B cell (primary cell): ENCODE measurements at places on chromosomes 1 and 21. TPM values are rescaled to one million over a fixed set of nuclear protein-coding genes. Genes with fewer than 3 reads are reported as not detected.

Gene RNU1-2
- 4,377 and 4,541 TPM in 2 replicates for total RNA-seq

Gene COL9A2
- 14.8 and 14.9 TPM in 2 replicates for total RNA-seq

Gene OR6Y1
- not detected in 2 replicates for total RNA-seq

Gene SLC41A1
- 24.2 and 24.7 TPM in 2 replicates for total RNA-seq

Gene ARMH1
- total RNA-seq, result 10.2 and 11.4 TPM in 2 replicates

Gene ASCL5
- total RNA-seq, result not detected in 2 replicates

Gene CRYAA
- not detected in 2 replicates for total RNA-seq

Gene S100A16
- not detected in 2 replicates for total RNA-seq

Gene SERINC2
- 0.32 and 1.4 TPM in 2 replicates for total RNA-seq

Gene LRRC71
- total RNA-seq, result not detected in 2 replicates

Gene KRTAP10-10
- not detected in 2 replicates for total RNA-seq

Gene RGS16
- 3.1 and 3.3 TPM in 2 replicates for total RNA-seq

Gene MCOLN3
- total RNA-seq, result 0.10 TPM in 1 of 2 replicates, not detected in the other

DNA sequence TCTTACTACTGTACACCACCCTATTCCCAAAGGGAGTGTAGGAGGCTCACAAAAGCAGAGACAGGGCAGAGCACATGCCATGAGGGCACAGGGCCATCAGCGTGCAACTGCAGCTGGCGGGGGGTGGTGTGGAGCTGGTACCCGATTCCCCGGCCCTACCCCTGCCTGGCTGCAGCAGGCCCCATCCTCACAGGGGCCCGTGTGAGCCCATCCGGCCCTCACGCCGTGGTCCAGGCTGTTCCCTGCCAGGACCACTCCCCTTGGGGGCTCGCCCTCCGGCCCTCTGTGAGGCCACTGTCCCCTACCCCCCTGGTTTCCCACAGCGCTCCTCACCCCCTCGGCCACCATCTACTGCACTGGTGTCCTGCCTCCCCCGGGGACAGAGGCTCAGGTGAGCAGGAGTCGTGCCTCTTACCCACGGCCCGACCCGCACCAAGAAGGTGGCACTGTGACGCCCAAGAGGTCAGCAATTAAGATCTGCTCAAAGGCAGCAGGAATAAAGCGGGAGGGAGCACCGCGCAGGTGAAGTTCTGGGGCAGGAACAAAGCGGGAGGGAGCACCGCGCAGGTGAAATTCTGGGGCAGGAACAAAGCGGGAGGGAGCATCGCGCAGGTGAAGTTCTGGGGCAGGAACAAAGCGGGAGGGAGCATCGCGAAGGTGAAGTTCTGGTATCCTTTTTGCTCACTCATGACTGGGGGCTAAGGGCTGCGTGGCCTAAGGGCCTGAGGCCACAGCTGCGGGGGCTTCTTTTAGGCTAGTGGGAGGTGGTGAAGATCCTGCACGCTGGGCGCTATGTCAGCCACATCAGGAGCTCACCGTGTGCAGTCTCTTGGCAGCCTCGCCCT is 3.9 kb downstream of the POFUT2 start:
- no peak overlapping the region for H3K4me3 ChIP-seq
- no peak for DNase-seq
- no peaks in the 10 kb centered on the region for H3K27me3 ChIP-seq
- peaks cover 4% of the 10 kb centered on the region for H3K4me1 ChIP-seq

DNA sequence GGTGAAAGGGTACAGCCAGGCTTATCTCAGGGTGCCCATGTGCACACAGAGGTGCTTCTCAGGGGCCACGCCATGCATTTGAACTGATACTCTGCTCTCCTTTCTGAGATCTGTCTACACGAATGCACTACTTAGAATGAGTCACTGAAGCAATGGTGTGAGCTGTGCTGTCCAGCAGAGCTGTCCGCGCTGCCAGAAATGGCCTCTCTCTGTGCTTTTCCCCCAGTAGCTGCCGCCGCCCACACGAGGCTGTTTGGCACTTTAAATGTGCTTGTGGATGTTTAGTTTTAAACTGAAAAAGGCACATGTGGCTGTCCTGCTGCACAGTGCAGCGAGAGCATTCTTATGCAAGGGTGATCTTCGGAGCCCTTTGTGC is 87.1 kb upstream of the COL6A1 start:
- DNase-seq, result no peak
- no peaks in the 10 kb centered on the region for H3K27me3 ChIP-seq
- no peak overlapping the region for H3K4me3 ChIP-seq
- peaks cover 16% of the 10 kb centered on the region for H3K4me1 ChIP-seq
- no peak overlapping the region for H3K27ac ChIP-seq

- no peaks in the 10 kb centered on the region for H3K4me1 ChIP-seq
- no peak overlapping the region for H3K27ac ChIP-seq
- no peaks in the 10 kb centered on the region for H3K27me3 ChIP-seq
- H3K36me3 ChIP-seq, result no peaks in the 10 kb centered on the region
These were observed 206.8 kb downstream of the LYPLAL1 start for GRCh38 chr1:219380463-219380862.

GRCh38 chr1:172143384-172144055 is 277.0 kb upstream of the C1orf105 start:
- no peak for DNase-seq
- no peaks in the 10 kb centered on the region for H3K27me3 ChIP-seq
- H3K27ac ChIP-seq, result no peak overlapping the region
- H3K4me1 ChIP-seq, result no peaks in the 10 kb centered on the region

- no peak for DNase-seq
- no peaks in the 10 kb centered on the region for H3K27me3 ChIP-seq
- no peaks in the 10 kb centered on the region for H3K36me3 ChIP-seq
- H3K4me3 ChIP-seq, result no peak overlapping the region
These were observed 29.9 kb upstream of the SLC44A3 start for GRCh38 chr1:94790246-94790645.

DNA sequence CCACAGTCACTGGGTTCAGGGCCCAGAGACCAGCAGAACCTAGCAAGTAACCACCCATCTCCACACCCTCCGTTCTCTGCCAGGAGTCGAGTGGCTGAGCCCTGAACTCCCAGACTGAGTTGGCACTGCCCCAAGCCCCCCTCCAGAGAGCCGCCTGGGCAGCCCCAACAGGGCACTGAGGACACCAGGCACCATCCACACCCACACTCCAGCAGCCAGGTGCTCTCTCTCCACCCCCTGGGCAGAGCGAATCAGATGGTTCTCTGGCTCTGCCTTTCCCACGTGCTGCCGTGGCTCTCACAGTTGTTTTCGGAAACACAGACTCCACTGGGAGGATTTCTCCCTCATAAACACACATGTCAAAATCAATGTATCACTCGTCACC is 13.6 kb downstream of the WDR4 start:
- H3K4me3 ChIP-seq, result no peak overlapping the region
- DNase-seq, result no peak
- no peaks in the 10 kb centered on the region for H3K27me3 ChIP-seq
- H3K27ac ChIP-seq, result no peak overlapping the region

DNA sequence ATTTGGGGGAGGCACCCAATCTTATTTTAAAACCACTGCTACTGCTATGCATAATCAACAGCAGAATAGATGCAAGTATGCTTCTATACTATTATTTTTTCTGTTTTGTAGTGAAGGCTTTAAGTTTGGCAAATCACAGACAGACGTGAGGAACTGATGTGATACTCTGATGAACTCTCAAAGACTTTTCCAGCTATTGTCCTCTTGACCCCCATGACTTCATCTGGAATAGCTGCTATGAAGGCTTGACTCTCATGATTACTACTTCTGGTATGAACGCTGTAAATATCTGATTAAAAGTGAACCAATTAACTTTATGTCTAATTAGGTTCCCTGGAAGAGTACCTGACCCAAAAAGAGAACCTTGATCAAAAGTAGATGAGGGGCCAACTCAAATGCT is 49.1 kb downstream of the EYA3 start:
- no peak for DNase-seq
- H3K4me1 ChIP-seq, result no peaks in the 10 kb centered on the region
- H3K27me3 ChIP-seq, result no peaks in the 10 kb centered on the region
- no peak overlapping the region for H3K27ac ChIP-seq

GRCh38 chr1:115189814-115190539 is 100.7 kb upstream of the TSPAN2 start:
- no peaks in the 10 kb centered on the region for H3K27me3 ChIP-seq
- H3K4me1 ChIP-seq, result no peaks in the 10 kb centered on the region
- no peak for DNase-seq
- H3K4me3 ChIP-seq, result no peak overlapping the region
- H3K36me3 ChIP-seq, result no peaks in the 10 kb centered on the region

DNA sequence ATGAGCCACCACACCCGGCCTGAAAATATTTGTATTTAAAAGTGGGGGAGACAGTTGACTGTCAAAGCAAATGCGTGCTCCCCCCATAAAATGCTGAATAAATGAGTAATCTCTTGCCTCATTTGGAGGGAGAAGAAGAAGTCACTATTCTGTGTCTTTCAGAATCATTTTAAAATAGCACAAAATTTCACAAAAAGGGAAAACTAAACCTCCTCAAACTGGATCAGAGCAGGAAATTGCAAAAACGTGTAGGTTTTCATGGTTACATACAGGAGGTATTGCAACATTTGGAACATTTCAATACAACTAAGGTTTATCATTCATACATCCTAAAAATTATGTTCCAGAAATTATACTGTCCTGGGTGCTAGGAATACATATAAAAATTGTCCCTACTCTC is 13.6 kb downstream of the MTF1 start:
- no peaks in the 10 kb centered on the region for H3K27me3 ChIP-seq
- peaks cover 18% of the 10 kb centered on the region for H3K36me3 ChIP-seq
- H3K4me3 ChIP-seq, result no peak overlapping the region
- peaks cover 19% of the 10 kb centered on the region for H3K4me1 ChIP-seq

DNA sequence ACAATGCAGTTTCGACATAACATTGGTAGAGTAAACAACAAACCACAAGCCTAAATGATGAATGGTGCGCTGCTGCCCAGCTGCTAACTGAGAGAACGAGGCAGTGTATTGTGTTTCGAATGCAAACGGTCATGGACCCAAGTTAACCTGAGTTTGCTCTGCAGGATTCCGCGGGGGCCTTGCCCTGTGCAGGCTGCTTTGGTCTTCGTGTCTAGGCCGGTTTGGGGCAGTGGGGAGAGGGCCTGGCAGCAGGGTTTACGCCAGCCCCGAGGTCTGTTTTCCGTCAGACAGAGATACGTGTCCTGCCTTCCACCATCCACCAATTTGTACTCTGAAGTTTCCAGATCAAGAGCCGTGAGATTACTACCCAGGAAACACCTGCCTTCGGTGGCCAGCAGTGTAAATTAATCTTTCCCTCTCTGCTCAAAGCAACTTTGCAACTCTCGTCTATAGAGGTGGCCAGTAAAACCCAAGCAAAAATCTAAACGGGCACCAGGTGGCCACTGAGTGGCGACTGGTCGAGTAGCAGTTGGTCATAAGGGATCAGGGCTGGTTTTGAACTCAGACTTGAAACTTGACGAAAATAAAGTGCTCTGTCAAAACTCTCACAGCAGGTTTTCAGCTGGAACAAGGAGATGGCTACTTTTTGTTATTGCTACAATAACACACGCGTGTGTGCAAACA is 6.3 kb upstream of the PRDM15 start:
- peaks cover 10% of the 10 kb centered on the region for H3K4me1 ChIP-seq
- no peaks in the 10 kb centered on the region for H3K27me3 ChIP-seq
- no peak overlapping the region for H3K27ac ChIP-seq
- peaks cover 4% of the 10 kb centered on the region for H3K36me3 ChIP-seq
- no peak overlapping the region for H3K4me3 ChIP-seq

DNA sequence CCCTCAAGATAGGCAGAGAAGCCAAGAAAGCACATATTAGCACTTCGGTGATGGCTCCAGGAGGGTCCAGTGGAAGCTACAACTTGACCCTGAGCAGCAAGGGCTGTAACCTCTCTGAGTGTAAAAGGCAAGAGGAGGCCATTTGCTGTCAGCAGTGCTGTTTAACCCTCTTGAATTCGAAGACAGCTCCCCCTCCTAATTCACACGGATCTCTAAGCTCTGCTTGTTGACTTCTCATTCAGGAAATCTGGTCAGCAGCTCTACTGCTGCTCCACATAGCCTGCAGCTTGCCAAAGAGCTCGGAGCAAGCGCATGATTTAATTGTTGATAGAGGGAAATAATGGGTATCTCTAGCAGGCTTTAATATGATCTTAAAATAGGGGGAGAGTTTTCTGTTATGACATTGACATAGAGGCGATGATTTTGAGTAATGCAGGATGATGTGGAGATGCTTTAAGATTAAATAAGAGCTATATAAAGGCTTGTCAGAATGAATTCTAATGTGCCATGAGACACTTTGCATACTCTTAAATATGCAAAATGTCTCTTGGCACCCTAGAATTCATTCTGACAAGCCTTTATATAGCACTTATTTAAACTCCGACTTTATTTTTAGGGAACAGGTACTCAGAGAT is 79.4 kb upstream of the USH2A start:
- H3K36me3 ChIP-seq, result no peaks in the 10 kb centered on the region
- H3K27ac ChIP-seq, result no peak overlapping the region
- H3K27me3 ChIP-seq, result no peaks in the 10 kb centered on the region
- no peak for DNase-seq
- no peak overlapping the region for H3K4me3 ChIP-seq
